Dermis microvascular lymphatic vessel endothelial cell (primary cell): ENCODE measurements at places on chromosomes 3 and 15. TPM values are rescaled to one million over a fixed set of nuclear protein-coding genes. Genes with fewer than 3 reads are reported as not detected.
A peak's percentile ranks its signal among the peaks of the same experiment; 100 is the strongest.

ROBO2 gene
- total RNA-seq: under 0.01 TPM in 1 of 2 replicates, not detected in the other

SLC6A20 gene
- total RNA-seq: not detected in 2 replicates

TEX55 gene
- not detected in 2 replicates for total RNA-seq

C3orf80 gene
- total RNA-seq: not detected in 2 replicates

FANCD2OS gene
- total RNA-seq: not detected in 2 replicates

TMCO5A gene
- total RNA-seq: not detected in 2 replicates

IFT122 gene
- total RNA-seq: 27.1 and 32.1 TPM in 2 replicates

FRMD5 gene
- 0.89 and 1.5 TPM in 2 replicates for total RNA-seq

- DNase-seq: no peak
Observed at GRCh38 chr3:66554178-66554577, 53.4 kb upstream of the LRIG1 start.

- no peak for DNase-seq
Observed at GRCh38 chr15:51917493-51917892, 54.1 kb downstream of the LEO1 start.

- peak; percentile 8 for DNase-seq
Observed at GRCh38 chr3:151356794-151357462, 27.6 kb upstream of the P2RY13 start.

DNA sequence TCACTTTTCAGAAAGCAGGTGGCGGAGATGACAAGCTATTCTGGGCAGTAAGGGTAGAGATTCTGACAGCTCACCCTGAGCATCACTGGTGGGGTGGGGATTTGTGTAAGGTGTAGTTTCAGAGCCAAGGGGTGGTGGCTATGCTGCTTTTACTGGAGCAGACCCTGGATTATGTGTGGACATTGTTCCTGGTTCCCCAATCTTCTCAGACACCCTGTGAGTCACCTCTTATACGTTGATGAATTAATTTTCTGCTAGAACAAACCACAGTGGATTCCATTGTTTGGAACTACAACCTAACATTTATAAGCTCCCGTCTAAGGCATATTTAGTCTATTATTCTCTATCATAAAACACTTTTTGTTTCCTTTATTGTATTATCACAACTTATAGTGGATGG, 169.5 kb upstream of the COL8A1 start:
- DNase-seq: no peak

DNA sequence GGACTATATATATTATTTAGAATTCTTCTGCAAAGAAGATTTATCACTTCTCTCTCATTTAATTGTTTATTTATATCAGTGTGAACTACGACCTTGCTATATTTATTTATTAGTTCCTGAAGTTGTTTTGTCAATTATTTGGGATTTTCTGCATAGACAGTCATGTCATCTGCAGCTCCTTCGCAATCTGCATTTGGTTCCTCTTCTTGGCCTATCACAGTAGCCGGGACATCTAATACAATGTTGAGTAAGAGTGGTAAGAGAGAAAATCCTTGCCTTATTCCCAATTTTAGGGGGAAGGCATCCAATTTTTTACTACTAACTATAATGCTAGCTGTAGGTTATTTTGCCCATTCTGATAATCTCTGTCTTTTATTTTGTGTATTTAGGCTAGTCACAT, 39.4 kb downstream of the FOXL2 start:
- no peak for DNase-seq

- DNase-seq: no peak
Observed at GRCh38 chr15:94079459-94079858, 151.9 kb upstream of the MCTP2 start.

GRCh38 chr3:71900057-71900456, 115.1 kb upstream of the PROK2 start:
- no peak for DNase-seq

DNA sequence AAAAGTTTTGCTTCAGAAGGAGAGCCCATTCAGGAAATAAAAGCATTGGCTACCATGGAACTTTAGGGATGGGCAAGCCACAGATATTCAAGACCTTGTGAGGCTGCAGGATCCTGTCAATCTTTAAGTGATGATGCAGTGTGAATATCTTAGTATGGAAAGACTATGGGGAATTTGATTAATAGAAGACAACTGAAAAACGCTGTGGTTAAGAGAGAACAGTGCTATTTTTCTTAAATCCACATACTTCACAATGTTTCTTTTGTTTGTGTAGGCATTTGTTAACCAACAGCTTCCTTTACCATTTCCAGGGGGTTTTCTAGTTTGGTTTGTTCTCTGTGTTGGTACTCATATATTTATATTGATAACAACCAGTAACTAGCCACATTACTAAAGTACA, 90.3 kb downstream of the TMEM212 start:
- no peak for DNase-seq

- no peak for DNase-seq
Observed at GRCh38 chr15:70406617-70407335, 309.1 kb upstream of the TLE3 start.
